ENCODE measurements at places on chromosomes 3 and 15.

GRCh38 chr3:107966276-107966675 is 124.6 kb downstream of the CD47 start:
- no peak for DNase-seq

- no peak for DNase-seq
Measured at GRCh38 chr15:79329171-79329611, 18.3 kb downstream of the TMED3 start.

GRCh38 chr3:160127308-160127707 is 97.9 kb upstream of the C3orf80 start:
- DNase-seq, result no peak

GRCh38 chr15:101675796-101676582 is 23.8 kb upstream of the TM2D3 start:
- DNase-seq, result no peak

- DNase-seq, result no peak
Measured at GRCh38 chr3:159764490-159765029, 224.1 kb upstream of the IL12A start.

Measured in Jurkat, Clone E6-1 (cell line).